ENCODE measurements at places on chromosomes 6 and 20. TPM values are rescaled to one million over a fixed set of nuclear protein-coding genes. Genes with fewer than 3 reads are reported as not detected.

SLX4IP gene
- 3.5 TPM for total RNA-seq

DNA sequence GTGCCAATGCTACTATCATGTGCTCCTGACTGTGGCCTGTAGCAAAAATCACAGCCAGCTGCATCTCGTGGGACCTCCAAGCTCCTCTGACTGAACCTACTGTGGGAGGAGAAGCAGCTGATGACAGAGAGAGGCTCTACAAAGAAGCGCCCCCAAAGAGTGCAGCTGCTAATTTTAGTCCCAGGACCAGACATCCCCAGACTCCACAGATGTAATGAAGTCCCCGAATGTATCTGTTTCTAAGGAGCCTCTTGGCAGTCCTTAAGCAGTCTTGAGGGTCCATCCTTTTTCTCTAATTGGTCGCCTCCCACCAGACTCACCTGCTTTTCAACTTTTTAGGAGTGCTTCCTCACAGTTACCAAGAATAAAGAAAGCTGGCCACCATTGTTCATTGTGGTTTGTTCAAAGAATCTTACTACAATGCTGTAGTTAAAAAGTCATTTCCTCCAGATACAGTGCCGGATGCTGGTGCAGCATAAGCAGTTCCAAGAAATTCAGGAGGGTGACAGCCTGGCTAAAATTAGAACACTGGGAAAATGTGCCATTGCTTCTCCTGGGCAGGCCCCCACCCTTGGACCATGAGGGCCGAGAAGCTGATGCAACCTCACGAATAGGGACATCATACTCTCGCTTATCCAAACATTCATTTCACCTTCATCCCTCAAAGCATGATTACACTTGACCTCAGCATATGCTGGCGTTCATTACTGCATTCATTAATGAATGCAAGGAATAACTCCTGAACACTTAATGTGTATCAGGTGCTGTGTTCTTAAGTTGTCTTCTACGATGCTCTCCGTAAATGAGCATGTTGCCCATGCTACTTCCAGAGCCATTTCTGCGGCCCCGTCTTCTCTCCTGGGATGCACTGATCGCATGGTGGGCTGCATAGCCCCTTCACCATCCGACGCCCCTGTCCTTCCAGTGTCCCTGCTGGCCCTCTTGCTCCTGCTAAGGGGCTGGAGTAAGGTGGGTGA lies 66.4 kb downstream of the LY86 start:
- no peaks in the 10 kb centered on the region for H3K27me3 ChIP-seq
- no peak overlapping the region for H3K4me3 ChIP-seq
- no peaks in the 10 kb centered on the region for H3K4me1 ChIP-seq
- DNase-seq: peak; percentile 70
- no peaks in the 10 kb centered on the region for H3K36me3 ChIP-seq

DNA sequence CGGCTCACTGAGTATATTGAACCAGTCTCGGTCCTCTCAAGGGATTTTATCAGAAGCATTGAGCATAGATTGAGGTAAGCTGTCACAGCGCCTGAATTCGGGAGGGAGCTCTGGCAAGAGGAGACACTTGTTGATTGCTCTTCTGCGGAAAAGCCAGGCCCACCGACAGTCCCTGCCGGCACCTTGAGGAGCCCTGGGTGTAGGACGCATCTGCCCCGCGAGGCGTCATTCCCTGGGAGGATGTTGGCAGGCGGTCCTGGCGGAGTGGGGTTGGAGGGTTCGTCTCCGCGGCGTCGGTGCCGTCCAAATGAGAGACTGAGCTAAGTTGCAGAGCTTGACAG lies 843 bp downstream of the FBXO9 start:
- H3K27ac ChIP-seq: no peak overlapping the region
- DNase-seq: peak; percentile 62
- no peaks in the 10 kb centered on the region for H3K36me3 ChIP-seq
- peak overlapping the region; percentile 82 for H3K4me3 ChIP-seq

NOTCH4 gene
- total RNA-seq: 64.4 TPM

SKIC2 gene
- 90.3 TPM for total RNA-seq

- DNase-seq: no peak
- peaks cover 6% of the 10 kb centered on the region for H3K4me1 ChIP-seq
- no peaks in the 10 kb centered on the region for H3K27me3 ChIP-seq
- no peak overlapping the region for H3K27ac ChIP-seq
These were observed 18.3 kb downstream of the RNF8 start for GRCh38 chr6:37372116-37372515.

KCNQ2 gene
- total RNA-seq: not detected
